ENCODE measurements at places on chromosomes 5 and 9.

GRCh38 chr5:74122175-74122574 lies 496.2 kb downstream of the ARHGEF28 start:
- DNase-seq: no peak

GRCh38 chr5:173498286-173498685 lies 118.2 kb downstream of the BOD1 start:
- DNase-seq: no peak

DNA sequence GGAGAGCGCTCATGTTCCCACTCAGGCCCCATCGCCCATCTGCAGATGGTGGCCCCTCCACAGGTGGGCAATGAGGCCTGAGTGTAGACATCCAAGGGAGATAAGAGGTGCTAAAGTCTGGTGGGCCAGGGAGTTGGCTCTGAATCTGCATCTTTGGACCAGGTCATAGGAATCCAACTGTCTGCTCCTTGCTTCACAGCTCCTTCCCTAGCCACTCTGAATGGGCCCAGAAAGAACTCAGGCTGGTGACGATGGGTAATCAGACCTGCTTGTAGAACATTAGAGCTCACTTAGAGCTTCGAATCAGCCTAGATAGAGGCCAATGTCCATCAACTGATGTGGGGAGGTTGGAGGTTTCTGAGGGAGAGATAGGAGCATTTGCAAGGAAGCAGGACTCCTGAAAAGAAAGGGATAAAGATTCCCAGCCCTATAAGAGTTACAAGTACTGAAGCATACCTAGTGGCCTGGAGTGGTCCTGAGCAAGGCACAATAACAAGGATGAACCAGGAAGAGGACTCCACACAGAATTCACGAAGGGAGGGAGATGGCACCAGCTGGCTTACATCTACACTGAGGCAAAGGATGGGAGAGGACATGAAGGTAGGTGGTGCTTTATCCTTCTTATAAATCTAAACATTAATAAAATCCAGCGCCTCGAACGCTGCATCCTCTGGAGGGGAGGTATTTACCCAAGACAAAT lies 132.8 kb upstream of the ALDH1B1 start:
- DNase-seq: no peak

GRCh38 chr5:73282923-73283322 lies 109.9 kb downstream of the TMEM174 start:
- DNase-seq: no peak

GRCh38 chr5:11148810-11149539 lies 387.9 kb upstream of the DAP start:
- DNase-seq: no peak

DNA sequence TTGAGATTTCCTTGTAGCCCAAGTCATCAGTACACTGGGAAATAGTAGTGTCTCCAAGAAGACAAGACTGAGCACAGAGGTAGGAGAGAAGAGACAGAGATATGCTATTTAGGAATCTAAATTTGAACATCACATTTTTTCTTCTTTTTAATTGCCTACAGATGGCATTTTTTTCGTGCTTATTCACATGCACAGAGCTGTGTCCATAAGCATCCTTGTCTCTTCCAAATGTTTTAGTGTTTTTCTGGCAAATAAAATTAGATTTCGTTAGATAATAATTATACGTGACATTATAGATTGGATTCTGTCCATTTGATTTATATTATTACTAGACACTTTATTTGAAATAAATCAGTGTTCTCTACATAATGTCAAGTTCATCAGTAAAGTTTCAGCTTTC lies 80.9 kb downstream of the PRR16 start:
- no peak for DNase-seq
